Mesothelial cell of epicardium (in vitro differentiated cells): ENCODE measurements at places on chromosomes 6 and 20.

- DNase-seq = no peak
These were observed 459.5 kb downstream of the LMBRD1 start for GRCh38 chr6:69337311-69337710.

DNA sequence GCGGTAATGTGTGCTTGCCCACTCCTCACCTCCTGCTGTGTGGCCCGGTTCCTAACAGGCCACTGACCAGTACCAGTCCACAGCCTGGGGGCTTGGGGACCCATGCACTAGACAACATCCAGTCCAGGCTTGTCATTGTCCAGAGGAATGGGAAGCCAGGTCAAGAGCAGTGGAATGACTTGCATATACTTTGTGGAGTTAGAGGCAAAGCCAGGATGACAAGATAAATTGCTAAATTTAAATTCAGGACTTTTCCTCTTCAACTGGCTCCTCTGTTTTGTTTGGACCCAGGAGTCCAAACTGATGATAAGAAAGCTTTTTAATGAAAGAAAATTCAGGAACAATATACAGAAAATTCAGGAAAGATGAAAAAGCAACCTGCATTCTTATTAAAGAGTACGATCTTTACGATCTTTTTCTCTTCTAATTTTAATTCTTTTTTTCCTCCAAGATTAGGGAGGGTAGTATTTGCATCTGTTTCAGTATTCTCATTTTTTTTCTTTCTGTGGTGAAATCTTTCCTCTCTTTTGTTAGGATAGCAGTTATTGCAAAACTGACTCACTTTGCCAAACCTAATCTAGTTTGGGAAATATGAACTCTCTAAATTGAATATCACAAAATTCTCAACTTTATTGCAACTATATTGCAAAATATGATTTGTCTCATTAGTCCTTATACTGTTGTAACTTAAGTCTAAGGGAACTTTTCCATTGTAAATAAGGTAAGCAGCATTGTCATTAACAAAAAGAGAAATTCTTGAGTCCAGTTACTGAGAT lies 48.2 kb downstream of the DCBLD1 start:
- DNase-seq = no peak

- no peak for DNase-seq
These were observed 255.5 kb downstream of the TAF4 start for GRCh38 chr20:61810066-61810737.

DNA sequence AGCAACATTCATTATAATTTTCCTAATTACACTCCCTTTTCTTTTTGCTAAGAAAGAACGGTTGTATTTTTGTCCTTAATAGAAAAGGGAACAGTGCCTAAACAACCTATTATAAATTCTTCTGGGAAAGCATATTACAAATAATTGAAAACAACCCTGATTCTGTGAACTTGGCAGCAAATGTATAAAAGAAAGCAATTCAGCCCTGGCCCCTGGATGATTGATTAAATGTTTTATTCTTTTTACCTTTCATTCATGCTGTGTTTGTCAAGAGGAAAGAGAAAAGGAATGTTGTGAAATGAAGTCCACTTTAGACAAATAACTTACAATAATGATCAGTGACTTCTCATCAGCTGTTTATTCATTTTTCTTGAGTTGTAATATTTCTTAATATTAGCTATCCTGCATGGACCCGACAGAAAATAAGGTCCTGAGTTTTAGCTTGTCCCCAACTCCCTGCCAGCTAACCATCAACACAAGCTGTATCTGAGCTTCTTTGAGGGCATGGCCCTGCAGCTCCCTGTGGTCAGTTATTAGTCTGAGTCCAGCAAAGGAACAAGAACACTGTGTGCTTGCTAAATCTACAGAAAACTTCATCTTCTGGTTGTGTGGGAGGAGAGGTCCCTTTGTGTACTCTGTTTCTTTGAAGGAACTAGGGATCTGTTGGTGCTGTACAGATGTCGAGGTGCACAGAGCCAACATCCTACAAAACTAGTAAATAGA lies 248.2 kb downstream of the LAMA2 start:
- DNase-seq = no peak

DNA sequence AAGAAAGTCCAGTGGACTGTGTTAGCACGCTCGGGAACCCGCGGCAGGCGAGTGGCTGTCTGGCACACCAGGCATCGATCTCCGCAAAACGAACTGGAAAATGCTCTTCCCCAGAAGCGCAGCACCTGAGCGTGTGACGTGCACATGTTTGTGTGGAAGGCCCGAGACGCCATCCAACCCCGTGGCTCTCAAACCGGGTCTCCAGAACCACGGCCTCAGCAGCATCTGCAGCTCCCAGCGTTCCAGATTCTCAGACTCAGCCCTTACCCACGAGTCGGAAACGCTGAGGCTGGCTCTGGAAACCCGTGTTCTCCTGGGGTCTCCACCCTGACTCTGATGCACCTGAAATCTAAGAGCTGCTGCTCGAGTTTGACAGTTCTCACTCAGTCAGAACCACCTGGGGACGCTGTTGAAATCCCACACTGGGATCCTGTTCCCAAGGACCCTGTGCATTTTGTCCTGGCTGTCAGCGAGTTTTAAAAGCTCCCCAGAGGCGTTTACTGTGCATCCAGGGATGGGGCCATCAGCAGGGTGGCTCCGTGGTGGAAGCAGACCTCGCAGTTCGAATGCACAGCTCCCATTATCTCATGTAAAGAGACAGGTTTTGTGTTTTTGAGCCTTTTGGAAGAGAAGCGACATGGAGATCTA lies 69.0 kb downstream of the DLL1 start:
- no peak for DNase-seq

DNA sequence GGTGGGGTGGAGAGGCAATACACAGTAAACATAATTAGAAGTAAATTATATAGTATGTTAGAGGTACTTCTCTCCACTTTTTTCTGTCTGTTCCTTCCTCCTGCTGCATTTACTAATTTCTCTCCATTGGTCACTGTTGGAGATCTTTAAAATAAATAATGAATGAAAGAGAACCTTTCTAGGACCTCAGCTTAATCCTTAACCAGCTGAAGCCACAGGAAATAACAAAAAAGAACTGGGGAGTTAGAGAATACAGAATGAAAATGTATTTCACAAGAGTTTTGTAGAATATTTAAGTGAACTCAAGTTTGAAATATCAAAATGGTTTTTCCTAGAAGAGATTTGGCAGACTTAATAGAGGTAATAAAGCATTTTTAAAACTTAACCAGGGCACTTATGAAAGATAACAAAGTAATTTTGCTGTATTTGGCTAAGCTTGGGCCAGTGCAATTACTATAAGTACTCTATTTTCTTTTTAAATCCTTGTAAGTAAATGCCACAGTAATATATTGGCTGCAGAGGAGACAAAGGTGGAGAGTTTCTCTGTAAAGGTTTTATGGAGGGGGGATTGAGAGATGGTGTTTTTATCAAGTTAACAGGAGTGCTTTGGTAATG lies 405.0 kb downstream of the CDKAL1 start:
- no peak for DNase-seq

GRCh38 chr20:44271915-44272663 lies 25.0 kb downstream of the GDAP1L1 start:
- DNase-seq = no peak

DNA sequence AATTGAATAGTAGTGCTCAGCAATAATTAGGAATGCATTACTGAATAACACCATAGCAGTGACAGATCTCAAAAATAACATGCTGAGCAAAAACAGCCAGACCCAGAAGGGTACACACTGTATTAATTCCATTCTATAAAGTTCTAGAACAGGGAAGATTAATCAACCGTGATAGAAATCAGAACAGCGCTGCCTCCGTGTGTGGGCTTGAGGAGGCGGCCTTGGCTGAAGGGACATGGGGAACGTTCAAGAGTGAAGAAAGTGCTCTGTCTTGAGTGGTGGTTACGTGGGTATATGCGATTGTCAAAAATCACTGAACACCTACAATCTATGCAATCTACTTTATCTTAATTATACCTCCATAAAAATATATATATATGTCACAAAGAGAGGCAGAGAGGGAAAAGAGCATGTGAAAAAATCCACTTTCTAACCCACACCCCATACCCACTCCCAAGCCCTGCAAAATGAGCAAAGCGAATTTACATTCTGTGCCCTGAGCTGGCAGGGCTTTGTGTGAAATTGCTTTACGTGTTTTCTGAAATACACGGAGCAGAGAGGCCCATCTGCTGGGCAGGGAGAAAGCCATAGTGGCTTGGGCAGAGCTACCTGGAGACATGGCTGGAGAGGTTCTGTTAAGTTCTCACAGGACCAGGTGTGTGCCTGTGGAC lies 74.4 kb downstream of the NFATC2 start:
- no peak for DNase-seq

DNA sequence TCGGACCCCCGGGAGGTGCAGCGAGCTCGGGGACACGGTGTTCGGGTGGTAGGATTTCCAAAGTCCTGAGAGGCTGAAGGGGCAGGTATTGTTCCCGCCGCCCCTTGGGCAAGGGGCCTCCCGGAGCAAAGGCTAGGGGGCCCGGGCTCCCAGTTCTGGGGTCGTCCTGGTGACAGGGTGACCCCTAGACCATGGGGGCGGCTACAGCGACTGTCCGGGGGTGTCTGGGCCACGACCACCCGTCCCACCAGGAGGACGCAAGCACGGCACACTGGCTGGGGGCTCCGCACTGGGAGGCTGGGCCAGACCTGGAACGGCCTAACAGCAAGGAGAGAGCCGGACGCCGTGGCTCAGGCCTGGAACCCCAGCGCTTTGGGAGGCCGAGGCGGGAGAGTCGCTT lies 55.6 kb downstream of the PRR18 start:
- no peak for DNase-seq

- DNase-seq = no peak
These were observed 62.7 kb downstream of the ANKS1A start for GRCh38 chr6:34951731-34952130.

- no peak for DNase-seq
These were observed 151.7 kb downstream of the OR2B2 start for GRCh38 chr6:27760464-27760863.

- DNase-seq = no peak
These were observed 8.0 kb downstream of the EHMT2 start for GRCh38 chr6:31889331-31889972.
